ENCODE measurements at places on chromosomes 2 and 18.

- DNase-seq: no peak
Measured at GRCh38 chr2:206378835-206379234, 64.5 kb upstream of the ADAM23 start.

- DNase-seq: no peak
Measured at GRCh38 chr18:8942909-8943545, 159.5 kb upstream of the NDUFV2 start.

DNA sequence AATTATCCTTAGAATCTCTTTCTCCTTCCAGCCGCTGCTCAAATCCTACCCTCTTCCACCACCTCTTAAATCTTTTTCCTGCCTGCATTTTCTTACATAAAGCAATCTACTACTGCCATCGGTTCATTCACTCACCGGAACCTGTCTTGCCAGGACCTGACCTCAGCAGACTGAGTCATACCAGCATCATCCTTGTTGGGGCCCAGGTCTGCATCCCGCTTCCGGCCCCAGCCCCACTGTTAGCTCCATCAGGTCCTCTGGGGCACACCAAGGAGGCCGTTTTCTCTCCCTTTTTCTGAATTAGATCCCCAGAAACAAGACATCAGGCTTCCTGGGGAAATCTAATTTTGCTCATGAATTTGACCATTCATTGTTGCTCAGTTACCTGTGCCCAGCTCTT, 42.7 kb upstream of the TGFA start:
- DNase-seq: no peak

DNA sequence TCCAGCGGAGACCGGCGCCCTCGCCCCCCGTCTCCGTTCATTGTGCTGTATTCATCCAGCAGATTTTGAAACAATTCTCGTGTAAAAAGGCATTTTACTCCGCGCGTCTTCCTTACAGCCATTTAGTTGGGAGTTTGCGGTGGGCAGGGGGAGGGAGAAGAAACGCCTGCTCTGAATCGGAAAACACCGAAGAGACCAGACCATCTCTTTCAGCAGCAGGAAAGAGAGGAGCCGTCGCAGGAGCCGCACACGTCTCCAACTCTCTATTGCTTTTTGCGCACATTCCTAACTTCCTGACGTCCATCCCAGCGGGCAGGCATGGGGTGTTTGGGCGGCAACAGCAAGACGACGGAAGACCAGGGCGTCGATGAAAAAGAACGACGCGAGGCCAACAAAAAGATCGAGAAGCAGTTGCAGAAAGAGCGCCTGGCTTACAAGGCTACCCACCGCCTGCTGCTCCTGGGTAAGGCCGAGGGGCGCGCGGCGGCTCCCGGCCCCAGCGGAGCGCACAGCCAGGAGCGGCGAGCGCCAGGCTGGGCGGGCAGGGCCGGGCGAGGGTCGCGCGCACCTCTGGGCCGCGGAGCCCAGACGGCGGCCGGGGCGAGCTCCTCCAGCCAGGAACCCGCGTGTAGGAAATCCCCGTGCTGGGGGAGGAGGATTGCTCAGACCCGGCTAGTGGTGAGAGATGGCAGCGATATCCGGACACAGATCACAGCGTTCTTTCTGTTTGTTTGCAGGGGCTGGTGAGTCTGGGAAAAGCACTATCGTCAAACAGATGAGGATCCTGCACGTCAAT, 63.2 kb downstream of the GNAL start:
- no peak for DNase-seq

GRCh38 chr2:16763056-16763455, 97.4 kb upstream of the CYRIA start:
- DNase-seq: no peak

GRCh38 chr18:39448942-39449341, 1883.3 kb upstream of the CELF4 start:
- DNase-seq: no peak

DNA sequence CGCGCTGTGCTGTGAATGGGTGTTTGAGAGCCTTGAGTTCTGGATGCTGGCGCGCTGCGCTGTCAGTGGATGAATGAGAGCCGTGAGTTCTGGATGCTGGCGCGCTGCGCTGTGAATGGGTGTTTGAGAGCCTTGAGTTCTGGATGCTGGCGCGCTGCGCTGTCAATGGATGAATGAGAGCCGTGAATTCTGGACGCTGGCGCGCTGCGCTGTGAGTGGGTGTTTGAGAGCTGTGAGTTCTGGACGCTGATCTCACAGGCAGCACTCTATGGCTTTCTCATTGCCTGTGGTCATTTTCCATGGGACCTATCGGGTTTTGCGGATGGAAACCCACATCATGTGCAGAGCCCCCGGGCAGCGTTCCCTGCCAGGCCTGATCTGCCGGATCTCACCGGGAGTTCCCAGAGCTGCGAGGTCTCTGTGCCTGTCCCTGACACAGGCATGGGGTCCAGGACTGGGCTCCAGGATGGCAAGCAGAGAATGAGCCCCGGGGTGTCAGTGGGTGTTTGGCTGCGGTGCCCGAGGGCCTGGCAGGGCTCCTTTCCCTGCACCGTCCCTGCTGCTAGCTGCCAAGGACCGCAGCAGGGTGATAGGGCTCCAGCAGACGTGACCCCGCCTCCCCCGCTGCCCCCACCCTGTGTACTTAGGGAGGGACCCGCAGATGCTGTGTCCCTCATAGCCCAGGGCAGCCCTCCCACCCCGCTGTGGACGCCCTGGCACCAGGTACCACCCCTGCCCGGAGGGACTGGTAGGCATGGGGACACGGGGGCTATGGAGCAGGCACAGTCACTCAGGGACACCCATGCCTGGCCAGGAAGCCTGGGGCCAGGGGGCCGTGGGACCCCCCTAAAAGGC, 9.7 kb downstream of the PDCD1 start:
- DNase-seq: no peak

- DNase-seq: no peak
Measured at GRCh38 chr18:48885924-48886400, 64.8 kb downstream of the SMAD7 start.

GRCh38 chr2:216773072-216773471, 77.7 kb upstream of the IGFBP5 start:
- no peak for DNase-seq

GRCh38 chr18:28972333-28972907, 795.5 kb upstream of the CDH2 start:
- DNase-seq: no peak

DNA sequence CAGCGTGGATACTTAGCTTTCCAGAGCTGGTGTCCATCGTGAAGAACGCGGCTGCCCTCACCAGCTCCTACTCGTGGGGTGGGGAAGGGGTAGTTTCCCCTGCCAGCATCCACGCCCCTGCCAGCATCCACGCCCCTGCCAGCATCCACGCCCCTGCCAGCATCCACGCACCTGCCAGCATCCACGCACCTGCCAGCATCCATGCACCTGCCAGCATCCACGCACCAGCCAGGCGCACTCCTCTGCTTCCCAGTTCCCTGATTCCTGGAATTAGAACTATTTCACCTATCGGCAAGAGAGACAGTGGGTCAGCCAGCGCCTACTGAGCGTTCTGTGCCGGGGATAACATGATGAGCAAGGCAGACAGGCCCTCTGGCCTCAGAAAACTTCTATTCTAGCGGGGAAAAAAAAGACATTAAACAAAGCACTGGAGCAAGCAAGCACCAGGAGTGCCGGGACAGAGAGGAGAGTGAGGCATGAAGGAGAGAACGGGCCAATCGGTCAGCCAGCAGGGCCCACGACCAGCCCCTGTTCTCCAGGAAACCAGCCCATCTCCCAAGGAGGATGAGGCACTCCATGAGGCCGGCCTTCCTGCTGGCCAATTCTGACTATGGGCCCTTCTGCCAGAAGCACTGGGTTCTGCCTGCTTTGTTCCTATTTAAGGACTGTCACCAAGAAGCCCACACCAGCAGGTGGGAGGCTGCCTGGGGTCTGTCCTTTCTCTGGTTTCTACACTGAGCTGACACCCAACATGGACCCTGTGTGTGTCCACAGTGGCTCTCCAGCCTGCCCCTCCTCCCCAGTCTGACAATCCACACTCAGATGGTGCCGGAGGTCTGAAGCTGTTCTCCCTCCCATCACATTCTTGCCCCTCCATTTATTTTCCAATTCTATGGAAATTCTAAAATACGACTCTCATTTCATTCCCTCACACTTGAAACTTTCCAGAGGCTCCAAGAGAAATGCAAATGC, 78.4 kb upstream of the SALL3 start:
- no peak for DNase-seq

GRCh38 chr2:4151521-4151920, 448.1 kb downstream of the DCDC2C start:
- DNase-seq: no peak

DNA sequence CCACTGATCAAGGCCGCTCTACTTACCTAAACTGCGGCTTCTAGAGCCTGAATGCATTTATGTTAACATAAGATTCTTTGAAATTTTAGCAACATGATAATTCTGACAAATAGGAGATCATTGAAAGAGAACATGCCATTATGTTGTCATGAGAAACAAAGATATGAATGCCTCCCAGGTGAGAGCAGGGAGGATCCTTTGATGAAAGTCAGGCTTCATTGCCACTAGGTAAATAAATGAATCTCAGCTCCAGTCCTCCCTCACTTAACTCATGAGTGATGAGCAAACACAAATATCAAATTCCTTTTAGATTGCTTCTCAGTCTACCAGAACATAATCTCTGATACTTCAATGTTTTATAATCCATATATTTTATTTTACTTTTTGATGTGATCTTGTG, 463.2 kb upstream of the CDH7 start:
- no peak for DNase-seq

GRCh38 chr18:67608615-67609273, 92.2 kb upstream of the DSEL start:
- no peak for DNase-seq
